Stimulated activated CD4-positive, alpha-beta T cell treated with anti-CD3 and anti-CD28 coated beads, Interleukin-15, amount 100 ng/mL, for 24 hours (primary cell): ENCODE measurements at places on chromosomes 1 and 21.

GRCh38 chr1:222283147-222283768 lies 264.6 kb downstream of the HHIPL2 start:
- DNase-seq: no peak

DNA sequence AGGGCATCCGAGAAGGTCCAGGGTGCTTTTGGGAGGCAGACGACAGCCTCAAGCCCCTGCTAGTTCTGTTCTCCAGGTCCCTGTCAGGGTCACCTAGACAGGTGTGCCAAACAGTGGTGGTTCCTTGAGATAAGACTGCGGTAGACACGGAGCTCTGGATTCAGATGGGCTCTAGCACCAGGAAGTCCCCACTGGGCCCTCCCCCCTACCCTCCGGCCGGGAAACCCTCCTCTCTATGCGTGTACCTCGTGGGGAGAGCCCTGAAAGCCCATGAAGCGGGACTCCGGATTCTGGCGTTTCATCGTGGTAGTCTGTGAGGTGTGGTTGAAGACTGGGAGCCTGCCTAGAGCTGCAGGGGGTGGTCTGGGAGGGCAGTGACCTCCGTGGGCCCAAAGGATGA lies 2.1 kb upstream of the KCNA2 start:
- no peak for DNase-seq

DNA sequence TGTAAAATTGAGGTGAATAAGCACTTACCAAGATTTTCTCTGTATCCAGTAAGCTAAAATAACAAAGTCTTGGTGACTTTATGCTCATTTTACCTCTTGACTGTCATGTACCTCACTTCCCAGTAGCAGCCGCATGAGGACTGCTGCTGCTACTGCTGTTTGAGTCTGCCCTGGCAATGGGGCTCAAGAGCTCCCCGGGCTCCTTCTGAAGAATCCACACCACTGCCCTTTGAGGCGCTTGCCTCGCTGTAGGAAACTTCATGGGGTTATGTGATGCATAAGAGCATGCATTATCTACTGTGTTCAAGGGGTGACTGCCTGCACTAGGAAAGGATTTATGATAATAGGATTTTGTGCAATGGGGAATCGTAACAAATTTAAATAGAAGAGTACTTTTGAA lies 113.5 kb downstream of the NTNG1 start:
- no peak for DNase-seq

GRCh38 chr21:16811970-16812369 lies 700.9 kb upstream of the CXADR start:
- no peak for DNase-seq

DNA sequence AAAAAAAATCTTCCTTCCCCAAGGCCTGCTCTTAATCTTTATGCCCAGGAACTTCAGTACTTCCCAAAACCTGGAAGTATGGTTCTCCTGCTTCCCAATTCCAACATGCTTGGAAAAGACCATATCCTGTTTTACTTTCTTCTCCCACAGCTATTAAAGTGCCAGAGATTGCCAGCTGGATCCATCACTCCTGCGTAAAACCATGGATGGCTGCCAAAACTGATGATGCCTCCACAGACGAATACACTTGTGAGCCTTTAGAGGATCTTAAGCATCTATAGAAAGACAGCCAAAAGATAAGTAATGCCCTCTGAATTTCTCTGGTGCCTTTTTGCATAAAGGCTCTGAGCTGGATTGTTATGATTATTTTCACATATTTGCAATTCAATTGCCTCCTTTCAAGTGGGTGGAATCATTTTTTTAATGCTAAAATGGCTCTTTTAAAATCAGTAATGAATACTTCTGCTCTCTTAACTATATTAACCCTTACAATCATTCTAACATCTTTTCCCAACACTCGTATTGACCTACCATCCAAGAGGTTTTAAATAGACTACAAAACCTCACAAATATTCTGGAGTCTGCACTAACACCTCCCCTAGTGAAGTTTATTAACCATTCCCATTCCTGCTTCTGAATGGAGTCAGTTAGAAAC lies 1807.8 kb downstream of the BRINP3 start:
- DNase-seq: no peak

DNA sequence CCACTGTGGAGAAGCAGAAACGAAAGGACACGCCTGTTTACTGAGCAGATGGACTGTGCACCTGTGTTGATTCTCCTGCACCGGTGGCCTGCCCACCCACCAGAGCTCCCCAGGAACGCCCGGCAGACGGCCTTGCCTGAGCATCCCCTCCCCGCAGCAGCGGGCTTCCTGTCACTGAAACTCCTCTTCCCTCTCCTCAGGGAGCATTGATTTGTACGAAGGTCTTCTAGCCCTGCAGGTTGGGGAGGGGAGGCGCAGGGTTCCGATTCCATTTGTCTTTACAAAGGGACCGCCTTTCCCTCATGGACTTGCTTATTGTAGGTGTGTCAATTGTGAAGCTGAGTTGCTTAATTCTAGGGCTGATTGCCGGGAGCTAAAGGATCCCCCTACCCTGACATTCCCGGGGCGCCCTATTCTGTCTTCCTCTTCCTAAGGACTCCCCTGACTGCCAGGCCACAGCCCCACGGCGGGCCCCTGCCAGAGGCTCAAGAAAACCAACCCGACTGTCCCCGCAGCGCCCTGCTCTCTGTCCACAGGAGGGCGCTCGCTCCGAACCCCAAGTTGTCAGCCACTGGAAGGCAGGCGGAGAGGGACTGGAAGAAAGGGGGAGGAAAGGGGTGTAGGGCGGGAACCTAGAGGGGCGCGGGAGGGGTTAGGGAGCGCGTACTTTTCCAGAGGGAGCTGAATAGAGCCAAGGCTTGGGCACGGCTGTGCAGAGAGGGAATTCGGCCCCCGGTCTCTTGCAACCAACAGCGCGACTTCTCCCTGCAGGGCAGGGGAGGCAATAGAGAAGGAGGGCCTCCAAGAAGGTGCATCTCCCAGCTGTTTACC lies 2.8 kb downstream of the S100A6 start:
- DNase-seq: peak; percentile 86

GRCh38 chr1:20089328-20090077 lies 19.5 kb downstream of the PLA2G5 start:
- no peak for DNase-seq

GRCh38 chr1:71979882-71980281 lies 302.5 kb downstream of the NEGR1 start:
- no peak for DNase-seq

DNA sequence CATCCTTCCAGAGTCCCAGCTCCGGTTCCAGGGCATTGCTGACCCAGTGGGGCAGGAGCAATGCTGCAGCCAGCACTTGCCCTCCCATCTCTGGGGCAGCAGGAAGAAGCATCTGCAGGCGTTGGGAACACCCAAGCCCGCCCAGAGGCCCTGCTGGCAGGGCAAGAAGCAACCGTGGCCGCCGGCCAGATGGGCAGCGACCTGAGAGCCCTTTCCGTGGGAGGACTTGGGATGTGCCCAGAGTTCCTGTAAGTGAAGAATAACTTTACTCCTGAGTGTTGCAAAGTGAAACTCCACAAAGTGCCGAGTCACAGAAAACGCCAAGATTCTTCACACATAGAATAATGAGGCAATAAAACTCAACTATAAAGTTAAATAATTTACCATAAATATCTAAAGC lies 46.0 kb downstream of the GRIK3 start:
- DNase-seq: no peak

- DNase-seq: no peak
Measured at GRCh38 chr1:98468111-98468717, 193.3 kb upstream of the SNX7 start.

- DNase-seq: no peak
Measured at GRCh38 chr1:59413327-59413720, 116.4 kb downstream of the FGGY start.

GRCh38 chr21:34227386-34227852 lies 136.4 kb upstream of the KCNE2 start:
- DNase-seq: no peak

DNA sequence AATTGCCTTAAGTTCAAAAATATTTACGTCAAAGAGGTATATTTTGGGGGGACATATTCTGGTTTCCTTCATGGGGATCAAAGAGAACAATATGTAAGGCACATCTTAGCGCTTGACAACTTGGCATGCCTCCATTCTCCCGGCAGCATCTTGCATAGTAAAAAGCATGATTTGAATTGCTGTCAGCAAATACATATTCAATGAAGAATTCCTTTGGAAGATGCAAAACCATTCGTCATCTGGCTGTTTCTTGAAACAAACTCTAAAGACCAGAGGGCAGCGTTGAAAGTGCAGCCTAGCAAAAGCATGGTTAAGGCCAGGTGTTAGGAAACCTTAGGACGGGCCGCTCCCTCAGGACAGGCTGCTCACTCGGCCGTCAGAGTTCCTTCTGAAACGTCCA lies 3.4 kb upstream of the PIK3CD start:
- DNase-seq: no peak

DNA sequence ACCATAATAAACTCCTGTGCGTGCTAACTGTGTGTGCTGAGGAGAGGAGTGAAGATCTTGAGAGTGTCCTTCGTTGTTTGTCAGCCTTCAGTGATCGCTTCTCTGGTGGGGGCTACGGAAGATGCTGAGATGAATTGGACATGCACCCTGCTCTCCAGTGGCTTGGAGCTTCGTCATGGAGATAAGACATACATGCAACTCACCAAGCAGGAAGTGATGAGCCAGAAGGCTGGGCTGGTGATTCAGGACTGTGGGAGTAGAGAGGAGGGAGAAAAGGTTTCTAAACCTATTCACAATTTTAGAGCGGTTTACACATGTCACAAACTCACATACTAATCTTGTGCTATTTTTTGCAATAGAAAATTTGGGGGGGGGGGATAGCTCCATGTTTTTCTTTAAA lies 128.9 kb upstream of the ADAR start:
- peak; percentile 74 for DNase-seq

- DNase-seq: no peak
Measured at GRCh38 chr1:20405893-20406604, 80.0 kb downstream of the CAMK2N1 start.

DNA sequence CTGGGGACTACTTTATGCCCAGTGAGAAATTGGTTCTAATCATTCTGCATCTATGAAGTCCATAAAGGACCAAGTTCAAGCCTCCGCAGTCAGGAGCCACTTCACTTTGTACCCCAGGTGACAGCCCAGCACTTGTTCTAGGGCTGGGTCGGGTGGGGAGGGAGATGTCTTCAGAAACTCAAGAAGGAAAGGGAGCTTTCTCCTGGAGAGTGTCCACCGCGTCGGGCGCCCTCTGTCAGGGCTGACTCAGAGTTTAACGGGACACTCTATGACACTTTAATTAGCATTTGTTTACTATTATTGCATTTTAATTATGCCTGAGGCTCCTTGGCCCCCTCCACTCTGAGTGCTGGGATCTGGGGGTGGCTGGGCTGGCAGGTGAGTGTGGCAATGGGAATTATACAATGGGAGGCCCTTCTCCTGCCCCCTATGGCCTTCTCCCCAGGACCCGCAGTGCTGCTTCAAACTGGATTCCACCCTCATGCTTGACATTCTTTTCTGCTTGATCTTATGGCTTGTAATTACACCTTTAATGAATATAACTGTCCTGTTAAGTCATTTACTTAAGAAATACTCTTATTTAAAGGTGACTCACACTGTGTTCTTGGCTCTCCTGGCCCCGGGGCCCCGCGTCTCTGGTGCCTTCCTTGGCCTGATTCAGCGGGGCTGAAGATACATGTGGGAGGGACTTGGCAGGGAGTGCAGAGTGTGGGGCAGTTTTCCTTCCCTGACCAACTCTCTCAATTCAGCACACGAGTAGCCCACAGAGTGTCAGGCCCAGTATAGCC lies 136.6 kb downstream of the PLXNA2 start:
- no peak for DNase-seq

DNA sequence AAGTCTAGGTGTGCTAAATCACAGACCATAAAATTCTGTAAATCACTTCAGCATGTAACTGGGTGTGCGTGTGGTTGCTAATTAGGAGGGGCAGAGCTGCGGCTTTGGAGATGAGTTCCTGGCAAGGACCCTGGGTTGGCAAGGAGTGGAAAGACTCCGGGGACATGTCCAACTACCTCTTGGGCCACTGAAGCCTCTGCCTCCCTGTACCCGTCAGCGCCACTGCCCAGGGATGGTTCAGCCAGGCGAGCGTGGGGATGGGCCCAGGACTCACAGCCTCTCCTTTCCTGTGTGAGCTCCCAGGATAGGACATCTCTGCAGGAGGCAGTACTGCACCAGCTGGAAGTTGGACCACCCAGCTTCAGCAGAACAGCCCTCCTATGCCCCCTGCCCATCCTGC lies 386.4 kb upstream of the VAMP3 start:
- no peak for DNase-seq
